Amniotic stem cell (primary cell): ENCODE measurements at places on chromosomes 12 and 14.
A peak's percentile ranks its signal among the peaks of the same experiment; 100 is the strongest.

DNA sequence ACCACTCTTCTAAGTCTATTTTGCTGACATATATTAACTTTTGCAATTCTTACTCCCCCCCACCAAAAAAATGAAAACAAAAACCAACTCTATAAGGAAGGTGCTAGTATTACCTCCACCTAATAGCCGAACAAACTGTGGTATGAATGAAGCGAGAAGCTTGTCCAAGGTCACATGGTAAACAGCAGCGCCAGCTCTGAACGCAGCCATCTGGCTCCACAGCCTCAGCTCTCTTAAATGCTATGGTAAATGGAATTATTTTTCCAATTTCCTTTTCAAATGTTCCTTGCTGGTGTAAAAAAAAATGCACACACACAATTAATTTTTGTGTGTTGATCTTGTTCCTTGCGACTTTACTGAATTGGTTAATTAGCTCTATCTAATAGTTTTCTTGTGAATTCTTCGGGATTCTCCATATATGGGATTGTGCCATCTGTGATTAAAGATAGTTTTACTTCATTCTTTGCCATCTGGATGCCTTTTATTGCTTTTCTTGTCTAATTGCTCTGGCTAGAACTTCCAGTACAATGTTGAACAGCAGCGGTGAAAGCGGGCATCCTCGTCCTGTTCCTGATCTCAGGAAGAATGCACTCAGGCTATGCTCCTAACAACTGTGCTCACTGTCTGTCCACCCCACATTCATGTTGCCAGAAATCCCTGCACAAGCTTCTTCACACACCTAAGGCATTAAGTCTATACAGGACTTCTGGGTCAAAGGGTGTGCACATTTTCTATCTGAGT is 10.7 kb upstream of the C12orf76 start:
- no peak for DNase-seq

DNA sequence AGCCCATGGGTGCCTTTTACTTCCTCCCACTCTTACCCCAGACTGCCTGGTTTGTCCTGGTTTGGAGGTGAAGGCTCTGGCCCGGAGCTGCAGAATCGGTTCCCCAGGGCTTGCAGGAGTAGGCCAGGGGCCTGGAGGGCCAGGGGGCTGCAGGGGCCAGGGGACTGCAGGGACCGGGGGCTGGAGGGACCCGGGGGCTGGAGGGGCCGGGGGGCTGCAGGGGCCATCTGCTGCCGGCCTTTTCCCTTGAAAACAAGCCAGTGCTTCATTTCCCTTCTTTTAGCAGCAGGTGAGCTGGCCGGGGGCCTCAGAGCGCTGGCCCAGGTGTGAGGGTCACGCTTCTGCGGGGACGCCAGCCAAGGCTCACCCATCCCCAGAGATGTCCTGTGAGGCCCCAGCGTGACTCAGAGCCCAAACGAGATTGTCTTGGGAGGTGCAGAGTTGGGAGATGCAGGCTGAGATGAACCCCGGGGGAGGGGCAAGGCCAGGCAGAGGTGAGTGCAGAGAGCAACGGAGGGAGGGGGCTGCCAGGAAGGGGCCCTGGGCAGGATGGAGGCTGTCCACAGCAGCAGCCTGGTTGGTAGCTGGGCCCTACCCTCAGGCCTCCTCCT is 154.9 kb downstream of the KIF26A start:
- no peak for DNase-seq

DNA sequence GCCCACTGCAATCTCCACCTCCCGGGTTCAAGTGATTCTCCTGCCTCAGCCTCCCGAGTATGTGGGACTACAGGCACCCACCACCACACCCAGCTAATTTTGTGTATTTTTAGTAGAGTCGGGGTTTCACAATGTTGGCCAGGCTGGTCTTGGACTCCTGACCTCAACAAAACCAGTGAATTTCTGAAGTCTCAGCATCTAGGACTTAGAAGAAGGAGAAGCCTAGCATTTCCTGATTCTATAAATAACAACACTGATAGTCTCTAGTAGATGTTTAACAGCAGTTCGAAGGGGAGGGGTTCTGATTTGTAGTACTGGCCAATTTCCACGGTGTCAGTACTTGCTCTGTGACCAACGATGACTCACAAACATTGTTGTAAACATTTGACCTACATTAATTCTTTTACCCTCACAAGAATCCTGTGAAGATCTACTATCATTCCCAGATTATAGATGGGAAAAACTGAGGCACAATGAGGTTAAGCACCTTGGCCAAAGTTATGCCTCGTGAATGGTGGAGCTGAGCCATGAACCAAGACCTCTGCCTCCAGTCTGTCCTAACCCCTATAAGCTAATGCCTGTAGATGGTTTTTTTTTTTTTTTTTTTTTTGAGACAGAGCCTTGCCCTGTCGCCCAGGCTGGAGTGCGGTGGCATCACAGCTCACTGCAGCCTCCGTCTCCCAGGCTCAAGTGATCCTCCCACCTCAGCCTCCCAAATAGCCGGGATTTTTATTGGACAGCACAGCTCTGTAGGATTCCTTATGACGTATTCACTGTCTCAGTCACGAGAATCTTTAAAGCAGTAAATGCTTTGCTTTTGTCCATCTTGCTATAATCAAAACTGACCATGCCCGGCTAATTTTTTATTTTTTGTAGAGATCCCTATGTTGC is 5.2 kb downstream of the P2RX4 start:
- peak; percentile 69 for DNase-seq

GRCh38 chr12:90836689-90837088 is 118.3 kb downstream of the CCER1 start:
- DNase-seq = no peak

- DNase-seq = no peak
These were observed 7.5 kb downstream of the NEDD8 start for GRCh38 chr14:24224618-24225071.

DNA sequence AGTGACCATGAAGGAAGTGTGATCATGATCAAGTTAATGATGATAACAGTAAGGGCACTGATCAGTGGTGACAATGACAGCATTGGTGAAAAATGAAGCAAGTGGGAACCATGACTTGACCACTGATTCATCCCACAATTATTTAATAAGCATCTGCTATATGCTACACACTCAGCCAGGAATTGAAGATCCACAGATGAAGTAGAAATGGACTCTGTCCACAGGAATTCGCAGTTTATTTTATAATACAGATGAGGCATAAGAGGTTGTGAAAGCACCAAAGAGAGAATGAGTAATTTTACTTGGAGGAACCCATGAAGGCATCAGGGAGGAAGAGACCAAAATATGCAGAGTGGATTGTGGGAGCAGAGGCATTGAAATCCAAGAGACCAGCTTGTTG is 33.8 kb upstream of the SMUG1 start:
- peak; percentile 89 for DNase-seq

- DNase-seq = no peak
These were observed 353 bp upstream of the MAPK1IP1L start for GRCh38 chr14:55051165-55051422.

GRCh38 chr12:112418608-112419296 is at the start of gene PTPN11:
Gene PTPN11, plus strand, starts transcription at chr12:112418947. Its CDS starts 165 bp downstream, at chr12:112419112.
- DNase-seq = peak; percentile 67

GRCh38 chr12:124964836-124965462 is 24.0 kb downstream of the DHX37 start:
- DNase-seq = no peak

GRCh38 chr14:76720382-76720813 is 40.9 kb upstream of the VASH1 start:
- no peak for DNase-seq

DNA sequence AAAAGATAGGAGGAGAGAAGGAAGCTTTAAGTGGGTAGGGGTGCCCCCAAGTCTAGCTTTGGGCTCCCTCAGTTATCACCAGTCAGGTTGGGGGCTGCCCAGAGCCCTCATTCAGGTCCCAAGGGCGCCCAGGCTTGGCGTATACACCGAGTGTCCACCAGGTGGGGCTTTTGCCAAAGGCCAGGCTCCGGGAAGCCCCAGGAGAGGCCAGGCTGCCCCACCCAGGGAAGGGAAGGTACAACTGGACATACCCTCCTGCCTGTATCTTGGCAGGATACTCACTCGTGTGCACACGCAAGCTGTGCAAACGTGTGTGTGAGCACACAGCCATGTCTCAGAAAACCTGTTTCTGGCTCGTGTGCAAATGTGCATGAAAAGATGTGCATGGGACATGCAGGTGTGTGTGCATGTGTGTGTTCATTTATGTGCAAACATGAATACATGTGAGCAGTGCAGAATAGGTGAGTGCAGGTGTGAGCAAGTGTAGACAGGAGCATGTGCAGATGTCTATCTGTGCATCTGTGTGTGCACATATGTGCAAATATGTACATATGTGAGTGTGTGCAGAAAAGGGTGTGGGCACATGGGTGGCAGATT is 103.9 kb upstream of the MYL2 start:
- no peak for DNase-seq

GRCh38 chr14:101223127-101223526 is 319.6 kb upstream of the RTL1 start:
- no peak for DNase-seq

DNA sequence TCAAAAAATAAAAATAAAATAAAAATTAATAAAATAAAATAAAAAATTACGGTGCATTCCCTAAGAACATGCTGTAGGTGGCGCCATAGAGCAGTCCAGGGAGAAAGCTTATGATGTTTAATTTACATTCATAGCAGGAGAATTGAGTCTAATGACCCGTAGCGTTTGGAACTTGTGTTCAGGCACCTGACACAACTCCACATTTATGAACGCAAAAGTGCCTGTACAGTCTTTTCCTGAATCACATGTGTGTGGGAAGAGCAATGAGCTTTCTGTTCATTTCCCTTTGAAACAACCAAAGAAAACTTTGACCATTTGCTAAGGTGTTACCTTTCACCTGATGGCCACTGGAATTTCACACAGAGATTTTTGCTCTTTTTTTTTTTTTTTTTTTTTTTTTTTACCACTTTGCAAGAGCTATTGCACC is 60.6 kb upstream of the KCNA1 start:
- no peak for DNase-seq

DNA sequence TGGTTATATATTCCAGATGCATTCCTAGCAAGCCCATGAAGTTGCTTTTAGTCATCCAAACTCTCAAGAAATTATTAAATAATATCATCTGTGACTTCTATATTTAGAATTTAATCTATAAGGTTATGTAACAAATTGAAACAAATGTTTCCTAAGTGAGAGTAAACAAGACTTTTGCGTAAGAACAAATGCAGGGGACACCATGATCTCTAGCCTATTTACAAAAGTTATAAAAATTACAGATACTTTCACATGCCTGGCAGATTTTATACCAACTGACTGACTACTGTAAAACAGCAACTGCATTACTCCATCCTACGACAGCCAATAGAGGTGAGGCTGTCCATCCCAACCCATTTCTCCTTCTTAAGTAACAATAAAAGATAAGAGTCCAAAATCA is 20.4 kb upstream of the DIO2 start:
- no peak for DNase-seq

- no peak for DNase-seq
These were observed 771.6 kb downstream of the RPS29 start for GRCh38 chr14:48814562-48814961.

GRCh38 chr12:39574785-39575497 is 44.7 kb downstream of the ABCD2 start:
- no peak for DNase-seq

GRCh38 chr14:81235096-81235495 is 14.3 kb upstream of the GTF2A1 start:
- no peak for DNase-seq

DNA sequence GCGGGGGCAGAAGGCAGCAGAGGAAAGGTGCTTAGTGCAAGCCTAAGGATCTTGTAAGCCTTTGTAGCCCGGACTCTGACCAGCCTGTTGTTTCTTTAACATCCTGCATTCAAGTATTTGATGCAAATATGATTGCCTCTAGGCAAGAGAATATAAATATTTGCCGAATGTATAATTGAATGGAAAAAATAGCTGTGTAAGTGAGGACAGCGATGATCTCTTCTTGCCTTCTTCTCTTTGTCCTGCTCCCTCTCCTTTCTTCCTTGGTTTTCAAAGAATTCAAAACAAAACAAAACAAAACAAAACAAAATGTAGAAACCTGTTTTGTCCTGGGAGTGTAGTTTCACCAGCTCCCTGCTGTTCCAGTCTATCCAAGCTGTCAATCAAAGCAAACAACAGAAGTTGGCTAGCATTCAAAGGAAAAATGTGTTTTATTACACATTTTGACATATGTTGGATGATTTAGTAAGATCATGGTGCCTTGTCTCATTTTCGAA is 74.9 kb upstream of the CPM start:
- DNase-seq = no peak

DNA sequence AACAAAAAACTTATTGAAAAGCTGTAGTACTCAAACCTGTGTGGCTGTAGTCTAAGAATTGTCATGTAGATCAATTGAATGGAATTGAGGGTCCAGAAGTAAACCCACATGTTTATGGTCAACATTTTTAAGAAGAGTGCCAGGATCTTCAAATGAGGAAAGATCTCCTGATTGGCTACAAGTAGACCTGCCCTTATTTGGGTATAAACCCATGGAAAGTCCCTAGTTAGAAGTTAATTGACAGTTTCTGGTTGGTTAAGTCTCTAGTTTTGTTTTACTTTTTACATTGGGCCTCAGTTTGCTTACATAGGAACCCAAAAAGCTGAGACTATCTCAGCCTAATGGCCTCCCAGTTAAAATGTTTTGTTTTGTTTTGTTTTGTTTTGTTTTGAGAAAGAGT is 91.9 kb upstream of the RESF1 start:
- no peak for DNase-seq

DNA sequence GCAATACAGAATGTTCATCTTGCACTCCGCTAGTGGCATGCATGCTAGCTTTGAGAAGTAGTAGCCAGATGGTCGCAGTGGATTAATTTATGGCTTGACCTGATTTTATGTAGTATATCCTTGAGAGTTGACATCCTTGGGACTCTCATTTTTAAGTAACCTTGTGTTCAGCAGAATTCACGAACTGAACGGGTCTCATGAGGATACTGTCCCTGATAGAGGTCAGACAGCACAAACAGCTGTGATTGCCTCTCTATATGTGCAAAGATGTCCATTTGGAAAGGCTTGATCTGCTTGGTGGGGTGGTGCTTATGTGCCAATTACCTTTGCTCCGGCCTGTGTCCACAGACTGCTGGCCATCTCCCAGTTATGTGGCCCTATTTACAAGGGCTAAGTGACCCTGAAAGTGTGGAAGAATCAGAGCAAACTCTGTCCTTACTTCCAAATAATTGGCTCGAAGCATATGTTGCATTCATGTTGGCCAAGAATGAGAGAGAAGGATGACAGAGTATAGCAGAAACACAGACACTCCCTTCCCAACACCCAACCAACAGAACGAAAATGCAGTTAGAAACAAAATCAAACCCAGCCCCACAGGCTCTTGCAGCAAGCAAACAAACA is 167.1 kb downstream of the CRADD start:
- DNase-seq = no peak

DNA sequence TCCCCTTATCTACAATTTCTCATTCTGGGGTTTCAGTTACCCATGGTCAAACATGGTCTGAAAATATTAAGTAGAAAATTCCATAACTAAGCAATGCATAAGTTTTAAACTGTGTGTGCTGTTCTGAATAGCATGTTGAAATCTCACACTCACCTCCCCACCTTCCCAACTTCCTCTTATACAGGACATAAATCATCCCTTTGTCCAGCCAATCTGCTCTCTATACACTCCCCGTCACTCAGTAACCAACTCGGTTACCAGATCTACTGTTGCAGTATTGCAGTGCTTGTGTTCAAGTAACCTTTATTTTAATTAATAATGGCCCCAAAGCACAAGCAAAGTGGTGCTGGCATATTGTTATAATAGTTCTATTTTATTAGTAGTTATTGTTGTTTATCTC is 420.5 kb downstream of the GXYLT1 start:
- no peak for DNase-seq

GRCh38 chr14:59543873-59544272 is 32.7 kb downstream of the CCDC175 start:
- DNase-seq = no peak

GRCh38 chr12:57521525-57522010 is 1.1 kb upstream of the MBD6 start:
- DNase-seq = no peak

GRCh38 chr14:102096569-102097188 is 9.8 kb upstream of the HSP90AA1 start:
- peak; percentile 72 for DNase-seq
